ENCODE measurements at places on chromosomes 2 and 18.
A peak's percentile ranks its signal among the peaks of the same experiment; 100 is the strongest.

- DNase-seq = no peak
Measured at GRCh38 chr18:79429785-79430281, 34.1 kb downstream of the NFATC1 start.

DNA sequence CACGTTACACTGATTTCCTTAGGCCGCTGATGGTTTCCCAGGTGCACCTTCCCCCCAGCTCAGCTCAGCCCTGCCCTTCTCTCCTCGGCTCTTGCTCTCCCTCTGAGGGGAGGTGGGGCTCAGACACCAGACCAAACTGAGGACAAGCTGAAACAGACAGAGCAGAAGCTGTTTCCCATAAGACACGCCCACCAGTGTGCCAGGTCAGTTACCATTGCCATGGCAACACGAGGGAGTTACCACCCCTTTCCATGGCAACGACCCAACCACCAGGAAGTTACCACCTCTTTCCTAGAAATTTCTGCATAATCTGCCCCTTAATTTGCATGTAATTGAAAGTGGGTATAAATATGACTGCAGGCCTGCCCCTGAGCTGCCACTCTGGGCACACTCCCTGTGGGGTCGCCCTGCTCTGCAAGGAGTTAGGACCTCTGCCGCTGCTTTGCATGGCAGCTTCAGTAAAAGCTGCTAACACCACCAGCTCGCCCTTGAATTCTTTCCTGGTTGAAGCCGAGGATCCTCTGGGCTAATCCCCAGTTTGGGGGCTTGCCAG lies 120.9 kb upstream of the SMIM21 start:
- no peak for DNase-seq

- no peak for DNase-seq
Measured at GRCh38 chr18:70636991-70637390, 348.1 kb downstream of the SOCS6 start.

GRCh38 chr2:160952464-160953254 lies 207.6 kb upstream of the TANK start:
- peak; percentile 59 for DNase-seq

DNA sequence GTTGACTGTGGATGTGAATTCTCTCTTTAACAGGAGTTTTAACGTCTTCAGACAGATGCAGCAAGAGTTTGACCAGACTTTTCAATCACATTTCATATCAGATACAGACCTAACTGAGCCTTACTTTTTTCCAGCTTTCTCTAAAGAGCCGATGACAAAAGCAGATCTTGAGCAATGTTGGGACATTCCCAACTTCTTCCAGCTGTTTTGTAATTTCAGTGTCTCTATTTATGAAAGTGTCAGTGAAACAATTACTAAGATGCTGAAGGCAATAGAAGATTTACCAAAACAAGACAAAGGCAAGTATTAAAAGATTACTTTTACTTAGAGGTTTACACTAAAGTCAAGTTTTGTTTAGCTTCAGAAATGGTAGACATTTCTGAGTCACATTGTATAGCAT lies 30.2 kb upstream of the TYMS start:
- DNase-seq = no peak

DNA sequence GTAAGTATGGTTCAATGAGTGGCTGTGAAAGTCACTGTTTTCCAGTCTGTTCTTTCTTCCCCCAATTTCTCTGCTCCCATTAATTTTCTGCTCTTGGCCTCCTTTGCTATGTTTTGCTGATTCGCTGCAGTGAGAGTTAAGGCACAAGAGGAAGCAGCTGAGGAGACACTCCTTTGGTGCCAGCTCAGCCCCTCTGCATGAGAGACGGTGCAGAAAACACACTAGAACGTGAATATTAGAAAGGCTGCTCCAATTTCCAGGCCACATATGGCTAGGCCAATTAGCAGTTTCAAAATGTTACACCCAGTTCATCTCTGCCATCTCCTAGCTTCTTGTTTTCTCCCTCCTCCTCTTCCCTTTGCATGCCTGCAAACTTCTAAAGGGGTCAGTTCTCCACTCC lies 38.9 kb downstream of the AKAIN1 start:
- no peak for DNase-seq

DNA sequence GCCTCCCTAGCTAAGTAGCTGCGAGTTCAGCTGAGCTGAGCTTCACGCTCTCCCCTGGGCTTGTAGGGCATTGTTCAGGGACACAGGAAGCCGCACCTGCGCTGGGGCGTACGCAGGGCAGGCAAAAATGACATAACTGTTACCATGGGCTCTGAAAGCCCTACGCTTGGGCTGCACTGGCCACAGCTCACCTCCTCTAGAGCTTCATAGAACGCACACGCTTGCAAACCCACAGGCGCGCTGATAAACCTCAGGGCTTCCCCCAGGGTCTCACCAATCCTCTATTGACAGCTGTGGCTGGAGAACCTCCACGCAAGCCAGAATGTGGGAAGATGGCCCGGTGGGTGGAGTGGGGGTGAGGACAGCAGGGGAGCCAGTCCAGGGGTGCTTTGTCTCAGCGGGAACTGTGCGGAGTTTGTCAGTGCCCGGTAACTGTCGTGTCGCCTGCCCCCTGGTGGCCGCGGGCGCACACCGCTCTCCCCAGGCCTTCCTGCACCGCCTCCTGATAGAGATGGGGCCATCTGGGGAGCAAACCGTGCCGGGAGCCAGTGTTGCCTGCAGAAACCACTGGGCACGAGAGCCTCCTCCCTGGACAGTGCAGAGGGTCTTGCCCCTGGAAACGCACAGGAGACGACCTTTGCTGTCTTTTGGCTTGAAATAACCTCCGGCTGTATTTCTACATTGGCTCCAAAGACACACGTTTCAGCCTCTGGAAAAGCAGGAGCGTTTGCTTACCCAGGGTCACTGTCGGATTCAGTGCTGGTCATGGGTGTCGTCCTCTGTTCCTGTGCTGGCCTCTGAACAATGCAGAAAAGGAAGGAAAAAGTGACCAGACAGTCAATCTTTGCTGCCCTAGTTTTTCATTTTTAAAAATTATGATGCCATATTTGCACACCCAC lies 17.0 kb upstream of the CIDEA start:
- DNase-seq = peak; percentile 60

DNA sequence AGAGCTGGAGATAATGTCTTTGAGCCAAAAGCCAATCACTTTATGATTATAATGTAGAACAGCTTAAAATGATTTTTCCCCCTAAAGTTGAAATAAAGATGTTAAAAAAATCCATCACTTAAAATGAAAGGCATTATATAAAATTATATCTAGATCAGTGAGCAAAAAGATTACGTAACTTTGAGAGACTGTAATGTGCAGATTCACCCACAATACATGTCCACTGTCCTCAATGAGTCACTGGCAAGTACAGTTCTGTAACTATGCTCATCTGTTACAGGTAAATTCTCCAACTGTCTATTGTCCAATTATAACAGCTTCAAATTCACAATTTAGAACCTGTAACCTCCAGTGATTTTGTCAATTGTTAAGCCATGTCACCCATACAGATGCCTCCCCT lies 19.0 kb downstream of the FAM161A start:
- no peak for DNase-seq

GRCh38 chr2:219327719-219328118 lies 4.8 kb downstream of the RESP18 start:
- no peak for DNase-seq

- DNase-seq = no peak
Measured at GRCh38 chr2:235495373-235496238, 1.8 kb downstream of the AGAP1 start.

DNA sequence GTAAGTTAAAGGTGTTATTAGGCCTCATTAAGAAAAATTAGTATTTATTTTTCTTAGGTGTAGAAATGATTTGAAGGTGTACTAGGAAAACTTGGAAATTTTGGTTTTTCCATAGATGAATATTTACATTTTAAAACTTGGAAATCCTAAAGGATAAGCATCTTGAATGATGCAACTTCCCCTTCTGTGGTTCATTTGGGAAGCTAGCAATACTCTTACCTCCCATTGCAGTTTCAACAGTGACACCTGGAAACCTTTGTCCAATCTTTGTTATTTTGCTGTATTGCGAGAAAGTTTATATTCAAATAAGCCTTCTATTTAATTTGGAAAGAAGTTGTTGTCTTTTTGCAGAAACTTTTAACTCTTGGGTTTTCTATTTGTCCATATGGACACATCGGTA lies 68.5 kb downstream of the ZEB2 start:
- DNase-seq = no peak

- no peak for DNase-seq
Measured at GRCh38 chr2:201151127-201151981, 31.6 kb upstream of the CASP10 start.

DNA sequence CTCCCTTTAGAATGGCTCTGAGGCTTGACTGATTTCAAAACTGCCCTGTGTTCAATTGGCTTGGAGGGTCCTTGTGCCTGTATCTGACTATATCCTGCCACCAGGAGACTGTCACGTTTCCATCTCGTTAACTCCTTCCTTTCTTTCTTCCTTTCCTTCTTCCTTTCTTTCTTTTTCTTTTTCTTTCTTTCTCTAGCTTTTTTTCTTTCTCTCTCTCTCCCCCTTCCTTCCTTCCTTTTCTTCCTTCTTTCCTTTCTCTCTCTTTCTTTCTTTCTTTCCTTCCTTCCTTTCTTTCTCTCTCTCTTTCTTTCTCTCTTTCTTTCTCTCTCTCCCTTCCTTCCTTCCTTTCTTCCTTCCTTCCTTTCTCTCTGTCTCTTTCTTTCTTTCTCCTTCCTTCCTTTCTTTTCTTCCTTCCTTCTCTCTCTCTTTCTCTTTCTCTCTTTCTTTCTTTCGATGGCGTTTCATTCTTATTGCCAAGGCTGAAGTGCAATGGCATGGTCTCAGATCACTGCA lies 38.1 kb upstream of the EML6 start:
- no peak for DNase-seq

DNA sequence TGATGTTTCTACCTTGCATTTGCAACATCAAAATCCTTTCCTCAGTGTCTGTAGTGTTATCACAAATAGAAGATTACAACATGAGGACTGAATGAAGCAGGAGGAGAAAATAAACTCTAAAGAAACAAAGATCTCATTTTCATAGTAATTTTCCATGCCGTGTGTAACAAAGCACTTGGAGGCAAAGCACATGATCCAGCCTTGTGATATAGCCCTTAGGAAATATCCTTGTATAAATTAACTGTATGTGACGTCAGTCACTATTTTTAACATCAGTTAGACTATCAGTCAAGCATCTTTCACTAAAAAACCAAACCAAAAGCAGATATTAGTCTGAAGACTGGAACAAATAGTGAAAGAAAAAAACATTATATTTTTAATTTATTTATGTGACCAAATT lies 492.1 kb upstream of the CNTNAP5 start:
- no peak for DNase-seq

DNA sequence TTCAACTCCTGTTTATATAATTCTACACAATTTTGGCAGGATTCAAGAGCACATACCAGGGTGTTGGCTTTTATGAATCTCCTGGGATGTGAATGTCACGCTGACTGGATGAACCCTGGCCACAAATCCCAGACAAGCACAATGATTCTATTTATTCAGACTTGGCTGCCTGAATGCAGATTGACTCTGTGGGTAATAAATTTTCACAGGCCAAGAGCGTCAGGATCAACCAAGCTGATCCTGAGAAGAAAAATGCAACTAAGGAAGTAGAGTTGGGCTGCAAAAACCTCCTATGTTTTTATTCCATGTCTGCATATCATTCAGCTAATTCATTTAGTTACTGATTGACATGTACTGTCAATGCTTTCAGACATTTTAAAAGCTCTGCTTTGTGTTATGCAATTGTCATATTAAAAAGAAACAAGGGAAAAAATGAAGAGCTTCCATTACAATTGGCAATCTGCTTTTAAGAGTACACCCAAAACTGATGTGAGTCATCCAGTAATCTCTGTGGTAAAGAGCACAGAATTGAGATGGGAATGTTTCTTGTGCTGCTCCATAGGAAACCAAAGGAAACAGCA lies 173.0 kb upstream of the REV1 start:
- peak; percentile 69 for DNase-seq

DNA sequence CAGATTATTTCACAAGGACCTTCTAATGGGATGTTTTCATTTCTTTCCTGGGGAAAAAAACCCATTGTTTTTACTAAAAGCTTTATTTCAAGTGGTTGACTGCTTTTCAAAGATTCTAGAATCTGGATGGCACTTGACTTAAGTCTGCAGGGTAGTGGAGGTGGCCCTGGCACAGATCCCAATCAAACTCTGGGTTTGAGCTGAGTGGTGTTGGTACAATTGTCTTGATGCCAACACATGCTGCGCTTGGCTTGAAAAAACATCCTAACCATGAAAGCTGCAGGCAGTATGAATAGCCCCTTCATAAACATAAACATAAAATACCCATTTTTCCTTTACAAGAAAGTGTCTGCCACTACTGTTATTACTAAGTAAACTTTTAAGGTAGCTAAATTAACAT lies 3.6 kb downstream of the PAPOLG start:
- DNase-seq = no peak

DNA sequence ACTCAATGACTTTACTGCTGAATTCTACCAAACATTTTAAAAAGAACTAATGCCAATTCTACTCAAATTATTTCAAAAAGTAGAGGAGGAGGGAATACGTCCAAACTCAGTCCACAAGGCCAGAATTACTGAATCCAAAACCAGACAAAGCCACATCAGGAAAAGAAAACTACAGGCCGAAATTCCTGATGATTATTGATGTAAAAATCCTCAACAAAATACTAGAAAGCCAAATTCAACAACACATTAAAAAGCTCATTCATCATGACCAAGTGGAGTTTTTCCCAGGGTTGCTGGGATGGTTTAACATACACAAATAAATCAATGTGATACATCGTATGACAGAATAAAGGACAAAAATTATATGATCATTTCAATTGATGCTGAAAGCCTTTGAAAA lies 103.9 kb upstream of the UBE2E3 start:
- peak; percentile 28 for DNase-seq

DNA sequence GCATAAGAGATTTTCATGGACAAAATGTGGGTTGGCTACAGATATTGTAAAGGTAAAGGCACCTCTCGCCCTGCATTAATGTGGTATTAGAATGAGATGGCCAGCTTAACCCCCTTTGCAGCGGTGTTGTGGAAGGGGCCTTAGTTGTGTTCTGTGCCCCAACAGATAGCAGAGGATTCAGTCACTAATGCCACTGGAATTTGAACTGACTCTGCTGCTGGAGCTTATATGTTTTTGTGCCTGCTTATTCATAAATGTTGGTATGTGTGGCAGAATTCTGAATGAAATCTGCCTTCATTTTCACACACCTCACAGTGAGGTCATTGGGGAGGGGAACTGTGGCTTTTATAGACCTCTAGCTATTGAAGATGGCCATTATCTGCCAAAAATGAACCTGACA lies 90.7 kb upstream of the ITGA6 start:
- no peak for DNase-seq

DNA sequence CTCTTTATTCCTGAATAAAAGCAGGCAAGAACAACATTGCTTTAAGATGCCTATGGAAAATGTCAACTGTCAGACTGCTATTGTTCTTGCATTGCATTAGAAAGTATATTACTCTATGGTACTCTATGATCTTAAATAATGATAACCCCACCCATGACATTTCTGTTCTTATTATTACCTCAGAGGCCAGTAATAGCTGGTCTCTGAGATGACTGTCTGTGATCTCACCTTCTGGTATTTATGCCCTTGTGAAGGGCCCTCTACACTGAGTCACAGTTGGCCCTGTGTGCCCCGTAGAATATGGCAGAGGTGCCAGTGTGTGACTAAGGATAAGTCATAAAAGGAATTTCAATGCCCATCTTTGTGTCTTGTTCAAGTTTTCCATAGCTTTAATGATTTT lies 61.0 kb downstream of the SPP2 start:
- no peak for DNase-seq
